ENCODE measurements at places on chromosomes 12 and 14.

GRCh38 chr12:1130164-1130563 is 139.1 kb downstream of the ERC1 start:
- no peak for DNase-seq

GRCh38 chr12:2561367-2561766 is 233.4 kb upstream of the FKBP4 start:
- DNase-seq = no peak

DNA sequence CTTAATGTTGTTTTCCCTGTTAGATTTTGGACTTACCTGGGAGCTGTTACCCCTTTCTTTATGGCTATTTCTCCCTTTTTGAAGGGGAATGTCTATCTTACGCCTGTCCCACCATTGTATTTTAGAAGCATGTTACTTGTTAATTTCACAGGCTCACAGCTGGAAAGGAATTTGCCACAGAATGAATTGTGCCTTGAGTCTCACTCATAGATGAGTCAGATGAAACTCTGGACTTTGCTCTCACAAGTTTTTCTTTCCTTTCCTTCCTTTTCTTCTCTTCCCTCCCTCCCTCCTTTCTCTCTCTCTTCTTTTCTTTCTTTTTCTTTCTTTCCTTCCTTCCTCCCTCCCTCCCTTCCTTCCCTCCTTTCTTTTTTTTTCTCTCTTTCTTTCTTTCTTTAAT is 9.3 kb upstream of the ATF7IP start:
- no peak for DNase-seq

- no peak for DNase-seq
Observed at GRCh38 chr12:62865065-62865464, 69.9 kb downstream of the PPM1H start.

DNA sequence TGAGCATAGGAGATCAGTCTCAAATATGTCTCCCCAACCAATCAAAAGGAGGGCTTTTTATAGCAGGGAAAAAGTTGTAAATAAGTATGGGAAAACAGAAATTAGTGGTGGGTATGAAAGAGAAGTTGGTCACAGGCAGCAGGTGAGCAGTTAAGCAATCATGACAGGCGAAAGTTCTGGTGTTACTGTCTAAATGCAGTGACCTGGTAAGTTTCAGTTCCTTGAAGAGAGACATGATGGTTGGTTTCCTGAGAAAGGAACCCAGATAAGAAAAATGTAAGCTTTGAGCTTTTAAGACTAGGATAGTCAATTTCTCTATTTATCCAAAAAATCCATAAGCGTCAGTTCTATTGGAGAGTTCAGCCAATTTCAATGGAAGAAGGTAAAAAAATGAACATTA is 466.2 kb upstream of the FLRT2 start:
- no peak for DNase-seq

DNA sequence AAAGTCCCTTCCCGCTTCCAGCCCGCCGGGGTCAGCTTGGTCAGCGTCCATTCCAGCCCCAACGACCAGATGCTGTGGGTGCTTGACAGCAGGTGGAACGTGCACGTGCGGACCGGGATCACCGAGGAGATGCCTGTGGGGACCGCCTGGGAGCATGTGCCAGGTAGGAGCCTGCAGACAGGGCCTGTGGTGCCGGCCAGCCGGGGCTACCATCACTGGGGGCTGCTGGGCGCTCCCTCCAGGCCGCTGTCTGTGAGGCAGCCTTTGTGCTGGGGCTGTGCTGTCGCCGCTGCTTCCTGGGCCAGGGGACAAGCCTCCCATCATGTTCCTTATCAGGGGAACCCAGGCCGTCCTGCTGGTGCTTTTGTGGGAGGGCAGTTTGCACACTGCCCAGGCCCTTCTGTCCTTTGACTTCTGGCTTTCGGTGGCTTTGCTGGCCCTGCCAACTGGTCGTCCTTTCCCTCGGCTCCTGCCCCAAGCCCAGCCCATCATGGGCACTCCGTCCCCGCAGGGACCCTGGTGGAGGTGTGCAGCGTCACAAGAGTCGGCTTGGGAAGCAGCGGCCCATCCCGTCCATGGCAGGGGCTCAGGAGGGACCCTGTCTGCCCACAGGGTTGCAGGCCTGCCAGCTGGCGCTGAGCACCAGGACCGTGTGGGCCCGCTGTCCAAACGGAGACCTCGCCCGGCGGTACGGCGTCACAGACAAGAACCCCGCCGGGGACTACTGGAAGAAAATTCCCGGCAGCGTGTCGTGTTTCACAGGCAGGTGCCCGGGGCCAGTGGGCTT is 12.4 kb downstream of the ANKRD9 start:
- DNase-seq = no peak

DNA sequence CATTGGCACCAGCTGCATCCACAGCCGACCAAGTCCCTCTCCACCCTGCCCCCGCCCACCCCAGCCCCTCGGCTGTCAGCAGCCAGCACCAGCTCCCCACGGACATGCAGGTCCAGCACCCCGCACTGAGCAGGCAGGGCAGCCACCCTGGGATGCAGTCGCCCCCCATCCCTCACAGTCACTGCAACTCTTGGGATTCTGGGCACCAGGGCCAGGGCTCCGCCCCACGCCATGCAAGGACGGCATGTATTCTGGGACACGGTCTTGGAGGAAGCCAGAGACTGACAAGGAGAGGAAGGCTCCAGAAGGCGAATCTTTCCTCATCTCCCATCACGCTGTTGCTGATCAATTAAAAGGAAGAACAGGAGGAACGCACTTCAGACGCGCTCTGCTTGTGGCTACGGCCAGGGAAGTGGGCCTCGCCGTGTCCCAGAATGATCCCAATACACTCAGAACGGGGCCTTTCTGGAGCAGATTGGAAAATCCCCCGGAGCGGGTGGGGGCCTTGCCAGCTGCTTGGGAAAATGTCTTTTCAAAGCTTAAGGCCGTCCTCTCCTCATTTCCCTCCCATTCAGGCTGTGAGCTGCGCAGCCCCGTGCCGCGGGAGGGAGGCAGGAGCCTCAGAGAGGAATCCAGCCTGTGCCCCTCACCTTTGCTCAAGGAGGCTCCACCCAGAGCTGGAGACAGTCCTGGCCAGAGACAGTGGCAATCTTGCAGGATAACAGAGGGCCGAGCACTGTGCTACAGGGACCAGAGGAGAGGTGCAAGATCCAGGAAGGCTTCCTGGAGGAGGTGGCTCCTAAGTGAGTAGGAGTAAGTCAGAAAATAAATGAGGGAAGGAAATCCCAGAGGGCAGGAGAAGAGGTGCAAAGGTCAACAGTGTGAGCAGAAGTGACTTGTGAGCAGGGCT is 54.1 kb upstream of the DIO3 start:
- no peak for DNase-seq

DNA sequence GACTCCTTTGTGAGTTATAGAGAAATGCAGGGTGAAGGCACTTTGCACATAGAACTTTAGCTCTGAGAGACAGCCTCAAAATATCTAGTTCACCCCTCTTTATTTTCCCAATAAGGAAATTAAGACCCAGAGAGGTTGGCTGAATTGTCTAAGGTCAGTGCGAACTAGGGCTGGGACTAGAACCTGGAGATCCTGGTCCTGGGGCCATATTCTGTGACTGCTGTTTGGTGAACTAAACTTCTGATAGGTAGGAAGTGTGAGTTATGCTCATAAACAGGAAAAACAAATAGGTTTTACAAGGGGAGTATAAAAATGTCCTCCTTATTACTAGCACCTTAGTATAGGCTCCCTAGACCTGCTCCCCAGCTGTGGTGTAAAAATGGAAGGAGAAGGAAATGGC is 53.9 kb downstream of the DAD1 start:
- DNase-seq = no peak

- no peak for DNase-seq
Observed at GRCh38 chr14:94385553-94386057, 2.8 kb downstream of the SERPINA1 start.

DNA sequence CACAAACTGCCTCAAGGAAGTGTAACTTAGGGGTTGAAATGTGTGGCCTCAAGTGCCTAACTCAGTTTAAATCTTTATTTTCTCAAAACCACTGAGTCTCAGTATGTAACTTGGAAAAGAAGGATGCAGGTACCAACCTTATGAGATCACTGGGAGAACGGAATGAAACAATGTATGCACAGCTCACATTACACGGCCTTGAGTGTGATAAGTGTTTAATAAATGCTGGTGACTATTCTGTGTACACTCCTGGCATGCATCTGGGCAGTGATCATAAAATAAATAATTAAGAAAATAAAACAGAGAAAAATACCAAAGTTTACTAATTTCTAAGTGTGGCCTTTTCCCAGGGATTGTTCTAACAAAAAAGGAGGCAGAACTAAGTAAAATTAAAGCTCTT is 974.5 kb upstream of the FLRT2 start:
- DNase-seq = no peak

- peak; percentile 41 for DNase-seq
Observed at GRCh38 chr14:103628221-103628683, 759 bp upstream of the KLC1 start.

DNA sequence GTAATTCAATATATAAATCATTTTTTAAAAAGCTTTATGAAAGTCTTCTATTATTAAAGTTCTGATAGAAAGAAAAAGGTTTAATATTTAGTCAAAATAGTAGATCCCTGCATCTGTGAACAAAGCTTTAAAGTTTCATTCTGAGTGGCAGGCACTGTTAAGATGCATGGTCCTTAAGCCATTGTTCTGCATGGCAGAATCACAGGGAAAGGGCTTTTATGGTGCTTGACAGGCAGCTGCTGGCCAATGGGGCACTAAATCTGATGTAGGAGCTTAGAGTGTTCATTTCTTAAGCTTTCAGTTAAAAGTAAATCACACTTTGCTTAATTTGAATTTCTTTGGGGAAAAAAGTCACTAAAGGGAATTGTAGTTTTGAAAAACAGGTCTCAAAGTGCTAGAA is 148.2 kb downstream of the PLEKHA5 start:
- no peak for DNase-seq

- no peak for DNase-seq
Observed at GRCh38 chr12:27922531-27923139, 49.9 kb downstream of the PTHLH start.

DNA sequence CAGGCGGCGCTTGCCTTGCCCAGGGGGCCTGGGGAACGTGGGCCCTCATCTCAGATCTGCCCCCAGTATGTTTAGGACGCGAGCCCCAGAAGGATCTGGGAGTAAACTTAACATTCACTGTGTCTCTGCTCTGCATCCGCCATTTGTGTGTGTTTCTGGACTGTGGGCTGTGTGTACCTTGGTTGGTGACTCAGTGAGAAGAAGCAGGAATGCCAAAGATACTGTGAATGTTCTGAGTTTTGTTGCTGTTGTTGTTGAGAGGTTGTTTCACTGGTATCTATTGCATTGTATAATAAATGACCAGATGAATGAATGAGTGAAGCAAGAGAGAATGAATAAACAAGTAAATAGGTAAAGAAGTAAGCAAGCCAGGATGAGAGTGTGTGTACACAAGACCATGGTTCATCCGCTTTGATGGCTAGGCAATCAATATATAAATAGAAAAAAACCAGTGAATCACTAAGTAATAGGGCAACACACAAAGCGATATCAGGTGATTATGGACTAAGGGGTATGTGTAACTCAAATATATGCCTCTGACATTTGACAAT is 20.5 kb downstream of the MEG3 start:
- no peak for DNase-seq

DNA sequence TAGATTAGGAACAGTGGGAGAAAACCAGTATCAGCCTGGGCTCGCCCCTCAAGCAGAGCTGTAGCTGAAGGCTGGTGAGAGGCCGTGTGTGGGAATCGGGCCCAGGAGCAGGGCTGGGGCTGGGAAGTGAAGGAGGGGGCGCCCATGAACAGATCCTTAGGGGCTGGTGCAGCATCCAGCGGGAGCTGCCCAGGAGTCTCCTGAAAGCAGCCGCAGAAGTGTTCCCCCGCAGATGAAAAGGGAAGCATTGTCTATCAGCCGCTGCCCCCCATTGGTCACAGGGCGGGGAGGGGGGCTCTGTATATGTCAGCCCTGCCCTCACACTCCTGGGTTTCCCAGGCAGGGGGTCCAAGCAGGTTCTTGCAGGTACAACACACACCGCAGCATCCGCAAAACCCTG is 15.6 kb upstream of the RFLNA start:
- no peak for DNase-seq

GRCh38 chr14:33163109-33163508 is 224.4 kb downstream of the NPAS3 start:
- DNase-seq = no peak

DNA sequence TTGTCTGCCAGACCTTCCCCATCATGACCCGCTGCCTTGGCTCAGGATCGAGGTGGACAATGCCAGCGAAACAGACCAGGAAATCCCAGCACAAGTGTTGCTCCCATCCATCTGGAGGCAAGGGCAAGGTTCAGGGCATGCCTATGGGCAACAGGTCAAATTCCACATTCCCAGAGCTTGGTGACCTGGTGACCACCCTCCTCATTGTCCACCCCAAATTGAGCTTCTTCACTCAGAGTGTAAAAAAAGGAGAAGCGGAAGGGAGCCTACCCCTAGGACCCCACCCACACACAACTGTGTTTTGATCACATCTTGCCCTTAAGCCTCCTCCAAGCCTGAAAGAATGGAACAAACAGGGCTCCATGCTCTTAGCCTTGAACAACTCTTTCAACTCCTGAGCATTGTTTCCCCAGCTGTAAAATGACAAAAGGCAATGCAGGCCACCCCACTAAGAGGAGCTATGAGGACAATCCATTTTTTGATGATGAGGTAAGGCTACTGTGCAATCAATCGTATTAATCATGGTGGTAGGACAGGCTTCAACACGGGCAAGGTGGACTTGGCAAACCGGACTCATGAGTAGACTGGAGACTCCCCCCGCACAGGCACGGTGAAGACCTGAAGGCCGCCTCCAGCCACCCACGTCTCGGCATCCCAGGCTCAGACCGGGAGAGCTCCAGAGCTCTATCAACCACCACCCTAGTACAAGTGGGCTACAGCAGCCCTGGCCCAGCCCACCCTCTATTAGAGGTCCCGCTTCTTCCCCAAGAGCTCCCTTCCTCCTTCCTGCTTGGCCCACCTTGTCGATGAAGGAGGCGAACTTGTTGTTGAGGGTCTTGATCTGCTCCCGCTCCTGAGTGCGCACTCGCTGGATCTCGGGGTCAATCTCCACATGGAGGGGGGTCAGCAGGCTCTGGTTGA is 866 bp downstream of the KRT79 start:
- DNase-seq = no peak

DNA sequence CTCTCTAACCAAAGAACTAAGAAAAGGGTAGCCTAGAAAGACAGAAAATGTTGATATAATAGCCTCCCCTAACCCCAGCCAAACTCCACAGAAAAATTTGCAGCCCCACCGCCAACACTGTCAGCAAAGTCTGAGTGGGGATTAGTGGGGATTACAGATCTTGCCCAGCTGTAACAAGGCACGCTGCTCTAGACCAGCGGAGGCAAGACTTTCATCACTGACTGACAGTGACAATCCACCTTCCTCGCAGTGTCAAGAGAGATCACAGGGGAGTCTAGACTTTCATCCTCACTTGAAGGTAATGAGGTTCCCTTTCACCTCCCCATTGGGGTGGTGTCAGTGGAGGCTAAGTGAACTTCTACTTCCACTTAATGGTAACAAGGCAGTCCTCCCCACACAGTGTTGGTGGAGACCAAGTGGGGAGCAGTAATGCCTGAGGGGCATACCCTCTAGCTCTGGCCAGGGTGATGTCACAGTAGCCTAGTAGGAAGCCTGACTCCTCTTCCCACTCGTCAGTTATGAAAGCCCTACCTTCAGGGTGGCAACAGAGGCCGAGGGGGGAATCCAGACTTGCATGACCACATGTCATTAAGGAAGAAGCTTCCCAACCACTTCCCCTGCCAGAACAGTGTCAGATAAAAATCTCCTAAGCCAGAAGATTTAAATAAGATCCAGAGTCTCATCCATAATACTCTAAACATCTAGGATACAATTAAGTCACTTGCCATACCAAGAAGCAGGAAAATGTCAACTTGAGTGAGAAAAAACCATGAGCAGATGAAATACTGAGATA is 91.7 kb upstream of the RASSF8 start:
- DNase-seq = no peak

- no peak for DNase-seq
Observed at GRCh38 chr12:112685321-112685720, 106.2 kb upstream of the RPH3A start.

Measured in activated CD4-positive, alpha-beta T cell treated with anti-CD3 and anti-CD28 coated beads, Interleukin-10, Interleukin-2, amounts not matched to agents 100 ng/mL and 50 ng/mL, durations not matched to agents 16 hours and 8 hours (primary cell).